ENCODE measurements at places on chromosomes 7 and 10.
A peak's percentile ranks its signal among the peaks of the same experiment; 100 is the strongest.

- no peak for DNase-seq
Measured at GRCh38 chr7:37915438-37915837, 1.2 kb downstream of the SFRP4 start.

- DNase-seq, result peak; percentile 50
Measured at GRCh38 chr10:22986771-22987542, 59.1 kb downstream of the ARMC3 start.

DNA sequence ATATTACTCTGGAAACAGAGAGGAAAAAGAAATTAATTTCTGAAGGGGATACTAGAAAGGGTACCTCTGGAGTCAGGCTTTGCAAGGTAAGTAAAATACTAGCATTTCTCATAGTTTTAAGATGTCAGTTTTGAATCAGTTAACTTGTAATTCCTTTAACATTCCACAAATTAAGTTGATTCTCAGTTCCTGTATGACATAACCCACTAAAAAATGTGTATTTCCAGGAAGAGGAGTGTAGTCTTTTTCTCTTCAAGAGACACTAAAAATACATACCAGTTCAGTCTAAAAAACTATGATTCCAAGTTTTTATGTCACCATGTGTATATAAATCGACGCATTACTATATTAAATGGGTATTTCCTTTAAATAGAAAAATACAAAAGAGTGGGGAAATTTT lies 113.2 kb downstream of the CDK6 start:
- peak; percentile 75 for DNase-seq

GRCh38 chr10:116590590-116591444 lies at the start of gene PNLIPRP1:
Gene PNLIPRP1 (plus strand): TSS chr10:116590959. CDS start chr10:116591130, 171 bp downstream.
- DNase-seq, result no peak

GRCh38 chr7:154304740-154305700 lies 252.8 kb downstream of the DPP6 start:
- DNase-seq, result no peak

DNA sequence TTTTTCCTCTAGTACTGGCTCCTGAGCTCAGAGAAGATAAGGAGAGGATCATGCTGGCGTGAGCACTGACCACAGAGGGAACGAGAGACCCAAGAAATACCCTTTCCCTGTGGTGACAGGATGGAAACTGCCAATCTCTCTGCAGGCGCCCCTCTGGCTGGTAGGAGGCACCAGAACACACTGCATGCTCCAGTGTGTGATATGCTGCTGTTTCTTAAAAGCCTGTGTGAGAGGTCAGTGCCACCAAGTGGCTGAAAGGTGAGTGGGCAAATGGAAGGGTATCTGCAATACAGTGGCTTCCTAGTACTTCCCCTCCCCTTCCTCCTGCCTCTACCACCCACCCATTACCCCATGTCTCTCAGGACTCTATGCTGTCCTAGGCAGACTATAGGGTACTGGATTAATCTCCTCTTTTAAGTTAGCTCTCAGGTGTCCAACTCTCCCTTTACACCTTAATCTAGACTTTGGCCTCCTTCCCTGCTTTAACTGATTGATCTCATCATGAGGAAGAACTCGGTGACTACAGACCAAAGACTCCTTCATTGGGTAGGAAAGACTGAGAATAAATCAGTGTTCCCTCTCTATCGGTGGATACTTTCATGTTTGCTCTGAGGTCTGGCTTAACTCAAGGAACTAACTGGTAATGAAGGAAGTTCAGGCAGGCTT lies 283.6 kb downstream of the ADRA2A start:
- DNase-seq, result peak; percentile 41

- DNase-seq, result no peak
Measured at GRCh38 chr10:12389154-12389734, 39.9 kb downstream of the CAMK1D start.

GRCh38 chr7:497946-498655 lies 21.5 kb downstream of the PDGFA start:
- DNase-seq, result no peak

- DNase-seq, result no peak
Measured at GRCh38 chr10:129861776-129862531, 102.1 kb downstream of the EBF3 start.

DNA sequence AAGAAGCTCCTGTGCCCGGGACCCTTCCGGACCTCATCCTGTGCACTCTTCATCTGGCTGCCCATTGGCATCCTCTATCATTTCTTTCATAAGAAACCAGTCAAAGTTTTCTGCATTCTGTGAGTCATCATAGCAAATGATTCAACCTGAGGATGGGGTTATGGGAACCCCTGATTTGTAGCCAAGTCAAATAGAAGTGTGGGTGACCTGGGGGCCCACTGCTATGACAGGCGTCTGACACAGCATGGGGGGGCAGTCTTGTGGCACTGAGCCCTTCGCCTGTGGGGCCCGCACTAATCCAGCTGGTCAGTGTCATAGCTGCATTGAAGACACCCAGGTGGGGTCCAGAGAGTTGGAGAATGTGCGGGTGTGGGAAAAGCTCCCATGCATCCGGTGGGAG lies 230.4 kb downstream of the USP6NL start:
- DNase-seq, result no peak

GRCh38 chr7:128836729-128837348 lies 6.6 kb downstream of the FLNC start:
- no peak for DNase-seq

DNA sequence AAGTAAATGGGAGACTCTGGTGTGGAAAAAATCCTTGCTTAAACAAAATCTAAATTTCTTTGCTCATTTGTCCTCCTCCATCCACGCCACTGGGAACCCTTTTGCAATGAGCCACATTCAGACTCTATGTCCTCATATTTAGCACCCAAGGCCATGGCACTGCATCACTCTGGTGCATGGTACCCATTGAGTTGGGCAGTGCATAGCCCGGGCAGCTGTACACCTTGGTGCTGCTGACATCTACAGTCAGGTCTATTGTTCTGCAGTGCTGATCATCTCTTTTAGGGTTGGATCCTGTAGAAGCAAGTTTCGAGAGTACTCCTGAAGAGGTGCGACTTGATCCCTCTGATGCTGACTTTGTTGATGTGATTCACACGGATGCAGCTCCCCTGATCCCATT lies 6.8 kb downstream of the PNLIPRP1 start:
- DNase-seq, result no peak

DNA sequence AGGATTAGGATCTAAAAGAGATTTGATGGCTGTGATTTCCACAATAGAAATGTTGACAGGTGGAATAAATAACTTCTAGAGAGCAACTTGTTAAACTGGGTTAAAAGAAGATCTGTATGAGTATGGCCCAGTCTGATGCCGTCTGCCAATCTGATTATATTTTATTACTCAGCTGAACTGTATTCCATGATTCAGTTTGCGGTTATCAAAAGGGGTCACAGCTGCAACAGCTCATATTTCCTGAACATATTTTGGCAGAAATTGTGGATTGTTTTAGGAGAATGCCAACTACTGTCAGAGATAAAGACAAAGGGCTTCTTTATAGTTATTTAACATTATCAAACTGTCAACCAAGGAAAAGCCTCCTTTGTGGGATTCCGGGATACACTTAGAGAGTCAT lies 244.8 kb upstream of the MINDY3 start:
- peak; percentile 9 for DNase-seq

DNA sequence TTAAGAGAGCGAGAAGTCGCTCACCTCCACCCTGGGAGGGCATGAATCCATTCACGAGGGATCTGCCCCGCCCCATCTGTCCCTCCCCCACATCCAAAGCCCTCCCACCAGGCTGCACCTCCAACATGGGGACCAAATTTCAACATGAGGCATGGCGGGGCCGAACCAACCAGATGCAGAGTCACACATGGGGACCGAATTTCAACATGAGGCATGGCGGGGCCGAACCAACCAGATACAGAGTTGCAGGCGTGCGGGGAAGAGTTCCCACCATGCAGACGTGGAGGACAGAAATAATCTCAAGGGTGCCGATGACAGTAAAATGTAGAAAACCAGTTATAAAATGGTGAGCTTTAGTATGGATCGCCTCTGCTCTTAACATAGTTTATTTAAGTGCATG lies 564.4 kb downstream of the DNAJB6 start:
- DNase-seq, result no peak

GRCh38 chr7:22542669-22543068 lies 42.7 kb upstream of the STEAP1B start:
- DNase-seq, result no peak

DNA sequence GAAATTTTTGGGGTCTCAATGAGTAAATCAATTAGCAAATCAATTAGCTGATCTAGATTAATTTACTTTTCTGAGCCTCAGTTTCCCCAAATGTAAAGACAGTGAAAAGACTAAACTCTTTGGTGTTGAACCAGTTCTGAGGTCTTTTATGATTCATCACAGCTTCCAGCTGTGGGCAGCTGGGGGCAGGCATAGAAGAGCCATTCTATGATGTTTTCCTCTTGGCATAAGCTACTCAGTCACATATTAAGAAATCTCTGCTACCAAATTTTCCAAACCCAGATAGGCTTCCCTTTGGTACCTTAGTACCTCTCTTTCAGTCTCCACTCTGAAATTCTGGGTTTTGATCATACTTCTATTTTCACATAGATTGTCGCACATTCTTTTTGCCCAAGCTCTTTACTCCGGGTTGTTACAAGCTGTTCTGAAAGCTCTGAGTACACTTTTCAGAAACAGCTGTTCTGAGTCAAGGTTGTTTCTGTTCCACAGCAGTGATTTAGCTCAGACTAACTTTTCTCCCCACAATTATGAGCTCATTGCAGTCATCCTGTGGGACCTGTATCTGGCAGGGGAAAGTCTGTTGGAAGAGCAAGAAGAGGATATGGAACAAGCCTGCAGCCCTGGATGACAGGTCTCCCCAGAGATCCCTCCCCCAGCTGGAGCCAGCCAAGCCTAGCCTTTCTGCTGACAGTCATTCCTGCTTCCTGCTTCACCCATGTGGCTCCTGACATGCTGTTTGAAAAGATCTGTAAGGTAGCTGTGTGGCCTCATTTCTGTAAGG lies 599.6 kb upstream of the GHITM start:
- peak; percentile 92 for DNase-seq

GRCh38 chr10:122342293-122343134 lies 32.0 kb upstream of the PLEKHA1 start:
- DNase-seq, result peak; percentile 60

DNA sequence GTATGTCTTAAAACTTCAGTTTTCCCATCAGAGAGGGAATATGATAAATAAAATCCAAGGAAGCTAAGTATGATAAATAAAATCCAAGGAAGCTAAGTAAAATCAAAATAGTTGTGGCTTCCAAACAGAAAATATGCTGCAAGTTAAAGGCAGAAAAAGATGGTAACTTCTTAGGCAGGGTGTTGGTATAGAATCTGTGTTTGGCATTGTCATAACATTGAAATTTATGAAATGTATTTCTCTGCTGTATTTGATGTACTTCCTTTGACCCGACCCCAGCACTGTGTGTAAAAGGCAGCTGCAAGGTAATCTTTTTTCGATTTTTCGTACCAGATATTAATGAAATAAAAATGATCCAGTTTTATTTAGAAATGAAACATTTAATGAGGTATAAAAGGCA lies 537.2 kb downstream of the TFEC start:
- DNase-seq, result no peak

GRCh38 chr10:106711313-106711906 lies 453.1 kb downstream of the SORCS1 start:
- peak; percentile 16 for DNase-seq

- no peak for DNase-seq
Measured at GRCh38 chr7:125055376-125055775, 125.8 kb upstream of the POT1 start.

- DNase-seq, result peak; percentile 45
Measured at GRCh38 chr10:6321880-6322279, 119.1 kb downstream of the PFKFB3 start.

DNA sequence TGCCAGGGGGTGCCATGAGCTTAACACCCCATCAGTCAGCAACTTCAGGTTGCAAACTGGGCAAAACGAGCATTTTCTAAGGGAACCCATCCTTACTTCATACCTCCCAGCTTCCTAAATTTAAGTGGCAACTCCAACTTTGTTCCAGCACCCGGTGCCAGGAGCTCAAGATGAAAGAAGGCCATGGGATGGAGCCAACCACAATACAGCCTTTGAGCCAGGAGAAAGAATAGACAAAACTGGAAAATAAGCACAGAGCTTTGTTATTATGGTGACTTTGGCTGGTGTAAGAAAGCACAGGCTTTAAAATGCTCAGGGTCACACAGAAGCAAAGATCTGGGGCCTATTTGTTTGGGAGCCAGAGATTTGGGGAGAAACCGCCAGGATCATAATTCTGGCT lies 388.7 kb upstream of the MGMT start:
- no peak for DNase-seq

GRCh38 chr10:104268405-104268712 lies 625 bp upstream of the GSTO2 start:
- DNase-seq, result no peak

DNA sequence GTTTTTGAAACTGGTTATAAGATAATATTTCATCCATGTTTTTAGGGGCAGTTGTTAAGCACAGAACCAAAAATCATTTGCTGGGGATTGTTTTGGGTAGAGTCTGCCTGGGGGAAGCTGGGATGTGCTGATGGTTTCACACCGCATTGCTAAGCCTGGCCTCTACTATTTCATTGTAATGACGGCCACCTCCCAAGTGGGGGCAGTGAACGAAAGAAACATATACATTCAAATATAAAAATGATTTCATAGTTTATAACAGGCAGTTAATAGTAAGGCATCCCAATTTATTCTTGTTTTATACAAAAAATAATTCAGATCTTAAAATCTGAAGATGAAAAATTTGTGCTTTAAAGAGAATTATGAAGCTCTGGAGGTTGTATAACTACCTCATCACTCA lies 750.8 kb downstream of the REEP3 start:
- no peak for DNase-seq

- no peak for DNase-seq
Measured at GRCh38 chr10:81814842-81815241, 60.2 kb upstream of the NRG3 start.

DNA sequence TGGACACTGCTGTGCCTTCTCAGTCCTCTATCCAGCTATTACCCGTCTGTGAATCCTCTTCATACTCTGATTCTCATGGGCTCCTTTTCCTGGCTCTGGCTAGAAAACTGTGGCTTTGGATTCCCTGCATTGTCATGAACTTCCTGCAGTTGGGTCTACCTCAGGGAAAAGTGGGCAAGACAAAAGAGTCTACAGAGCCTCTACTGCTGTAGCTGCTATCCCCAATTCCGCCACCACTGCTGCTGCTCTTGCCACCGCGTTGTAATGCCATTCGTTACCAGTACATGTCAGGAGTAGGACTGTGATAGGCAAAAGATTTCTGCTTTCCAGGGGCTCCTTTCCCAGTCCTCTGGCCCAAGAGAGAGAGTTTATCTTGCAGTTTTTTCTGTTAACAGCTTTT lies 23.9 kb upstream of the PPP1R17 start:
- DNase-seq, result no peak

- DNase-seq, result peak; percentile 99
Measured at GRCh38 chr10:31759799-31760626, 168.6 kb downstream of the ARHGAP12 start.

DNA sequence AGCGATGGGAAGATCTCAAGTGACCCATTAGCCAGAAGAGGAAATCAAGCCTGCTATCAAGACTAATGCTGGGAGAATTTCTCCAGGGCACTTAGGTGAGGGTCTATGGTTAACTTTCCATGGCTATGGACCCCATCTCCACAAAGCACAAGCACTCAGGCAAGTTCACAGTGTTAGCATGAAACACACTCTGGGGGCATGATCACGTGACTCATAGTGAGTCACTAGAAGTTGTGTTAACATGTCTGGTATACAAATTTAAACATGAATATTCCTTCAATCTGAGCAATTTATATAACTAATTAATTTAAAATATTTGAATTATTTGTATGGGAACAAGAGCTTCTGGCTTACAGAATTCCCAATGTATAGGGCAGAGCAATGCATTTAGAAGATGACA lies 131.8 kb downstream of the FAM204A start:
- DNase-seq, result peak; percentile 27

- no peak for DNase-seq
Measured at GRCh38 chr10:59011972-59012632, 164.3 kb upstream of the PHYHIPL start.

All from fibroblast of upper back skin (primary cell).